ENCODE measurements at places on chromosomes 4 and X. TPM values are rescaled to one million over a fixed set of nuclear protein-coding genes. Genes with fewer than 3 reads are reported as not detected.

ATG4A gene
- total RNA-seq, result 7.1 TPM

CNGA1 gene
- total RNA-seq, result 0.16 TPM

QRFPR gene
- total RNA-seq, result not detected

CENPI gene
- 19.6 TPM for total RNA-seq

COQ2 gene
- 20.1 TPM for total RNA-seq

HNRNPDL gene
- total RNA-seq, result 345 TPM

RBMXL3 gene
- total RNA-seq, result not detected

RS1 gene
- total RNA-seq, result not detected

S100P gene
- 2.1 TPM for total RNA-seq

Measured in activated CD4-positive, alpha-beta T cell treated with anti-CD3 and anti-CD28 coated beads for 36 hours (primary cell).